Hindlimb muscle (tissue), 1 donor: ENCODE measurements at places on chromosomes 1 and 21.

GRCh38 chr1:92749024-92749634 lies 35.8 kb downstream of the EVI5 start:
- no peak for DNase-seq

- DNase-seq: no peak
These were observed 1.9 kb downstream of the C1orf56 start for GRCh38 chr1:151049458-151049857.

DNA sequence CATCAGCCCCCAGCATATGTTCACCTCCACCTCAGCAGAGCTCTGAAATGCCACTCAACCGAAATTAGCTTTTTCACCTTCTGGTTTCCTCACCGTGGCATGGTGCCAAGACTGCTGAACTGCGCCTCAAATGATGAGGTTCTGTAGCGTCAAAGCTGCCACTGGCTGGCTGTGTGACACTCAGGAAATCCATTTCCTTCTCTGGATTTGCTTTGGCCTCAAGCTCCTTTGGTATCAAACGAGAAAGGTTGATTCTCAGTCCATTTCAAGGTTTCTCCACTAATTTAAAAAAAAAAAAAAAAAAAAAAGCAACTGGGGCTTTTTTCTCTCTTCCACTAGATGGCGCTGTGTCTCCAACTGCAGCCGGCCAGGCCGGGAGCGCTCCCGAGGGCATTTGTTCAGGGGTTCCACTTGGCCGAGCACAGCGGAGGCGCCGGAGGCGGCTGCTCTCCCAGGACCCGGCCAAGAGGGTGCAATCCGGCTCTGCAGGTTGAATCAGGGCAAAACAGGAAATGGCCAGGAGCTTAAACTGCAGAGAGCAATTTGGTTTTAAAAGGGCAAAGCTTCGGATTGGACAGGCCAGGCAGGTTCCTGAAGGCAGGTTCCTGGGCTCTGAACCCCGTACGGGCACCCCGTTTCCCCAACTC lies 26.5 kb upstream of the PLA2G2C start:
- peak; percentile 34 for DNase-seq

DNA sequence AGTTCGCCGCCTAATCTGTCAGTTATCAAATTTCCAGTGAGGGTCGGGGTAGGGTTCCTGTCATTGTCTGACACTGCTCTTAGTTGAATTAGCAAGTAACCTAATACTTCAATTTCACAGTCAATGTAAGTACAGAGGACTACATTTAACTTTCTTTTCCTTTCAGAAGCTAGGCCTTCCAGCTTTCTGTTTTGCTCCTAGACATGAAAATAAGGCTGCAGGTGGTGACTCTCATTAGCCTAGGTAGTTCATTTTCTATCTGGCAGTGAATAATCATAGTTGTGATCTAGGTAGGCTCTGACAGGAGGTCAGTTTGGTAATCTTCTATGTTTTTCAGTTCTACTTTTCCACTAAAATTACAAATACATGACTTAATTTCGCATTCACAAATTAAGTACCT lies 783.1 kb downstream of the MRPL39 start:
- no peak for DNase-seq

DNA sequence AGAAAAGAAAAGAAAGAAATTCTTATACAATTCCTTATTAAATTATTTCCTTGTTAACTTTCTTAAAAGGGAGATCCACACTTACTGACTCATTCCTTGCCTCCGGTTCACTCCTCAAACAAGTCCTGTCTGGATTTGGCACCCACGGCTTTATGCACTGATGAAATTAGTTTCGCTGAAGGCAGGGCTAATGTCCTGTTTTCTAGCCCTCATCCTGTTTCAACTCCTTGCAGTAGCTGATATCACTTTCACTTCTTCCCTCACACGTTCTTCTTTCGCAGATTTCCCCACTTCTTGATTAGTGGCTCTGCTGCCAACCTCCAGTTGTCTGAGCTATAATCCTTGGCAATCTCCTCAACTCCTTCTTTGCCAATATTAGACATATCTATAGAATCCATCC lies 215.2 kb downstream of the URB2 start:
- no peak for DNase-seq

DNA sequence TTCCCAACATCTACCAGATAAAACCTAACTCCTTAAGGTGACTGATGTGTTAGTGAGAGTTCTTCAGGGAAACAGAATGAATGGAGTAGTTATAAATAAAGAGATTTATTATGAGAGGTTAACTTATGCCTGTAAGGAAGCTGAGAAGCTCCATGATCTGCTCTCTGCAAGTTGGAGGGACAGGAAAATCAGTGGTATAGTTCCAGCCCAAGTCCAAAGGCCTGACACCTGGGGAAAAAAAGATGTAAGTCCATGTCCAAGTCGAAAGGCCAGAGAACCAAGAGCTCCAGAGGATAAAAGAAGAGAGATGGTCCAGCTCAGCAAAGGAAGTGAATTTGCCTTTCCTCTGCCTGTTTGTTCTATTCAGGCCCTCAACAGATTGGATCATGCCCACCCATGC lies 27.1 kb downstream of the KRTAP24-1 start:
- DNase-seq: no peak

DNA sequence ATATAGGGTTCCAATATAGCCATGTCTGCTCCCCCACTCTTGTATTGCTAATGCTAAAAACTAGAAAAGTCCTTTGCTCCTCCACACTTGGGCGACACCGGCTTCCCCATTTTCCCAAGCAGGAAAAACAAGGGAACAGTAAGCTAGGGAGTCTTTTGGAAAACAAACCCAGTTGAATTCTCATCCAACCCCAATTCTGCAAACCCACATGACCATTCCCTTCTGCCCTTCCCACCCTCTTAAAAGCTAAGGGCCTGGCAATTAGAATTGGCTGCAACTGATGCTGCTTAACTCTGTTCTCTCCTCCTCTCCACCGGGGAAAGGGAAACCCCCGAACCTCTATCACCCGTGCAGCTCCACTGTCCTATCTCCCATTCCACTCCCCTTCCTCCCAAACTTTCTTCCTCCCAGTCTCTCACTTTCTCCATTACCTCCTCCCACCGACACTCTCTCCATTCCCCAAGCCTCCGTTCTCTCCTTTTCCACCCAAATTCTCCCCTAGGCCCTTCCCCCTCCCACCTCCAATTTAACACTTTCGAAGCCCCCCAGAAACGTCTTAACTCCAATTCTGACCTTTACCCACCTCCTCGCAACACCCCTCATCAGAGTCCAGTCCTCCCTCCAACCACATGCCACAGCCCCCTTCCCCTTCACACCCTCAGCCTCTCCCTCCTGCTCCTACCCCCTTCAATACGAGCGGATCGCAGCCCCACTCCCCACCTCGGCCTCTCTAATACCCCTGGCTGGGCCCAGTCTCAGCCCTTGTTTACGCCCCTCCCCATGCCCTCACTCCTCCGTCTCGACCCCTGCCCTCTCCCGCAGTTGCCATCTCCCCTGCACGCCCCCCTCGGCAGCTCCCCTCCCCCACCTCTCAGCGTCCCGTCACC lies 701 bp downstream of the DEDD start:
- DNase-seq: peak; percentile 41

DNA sequence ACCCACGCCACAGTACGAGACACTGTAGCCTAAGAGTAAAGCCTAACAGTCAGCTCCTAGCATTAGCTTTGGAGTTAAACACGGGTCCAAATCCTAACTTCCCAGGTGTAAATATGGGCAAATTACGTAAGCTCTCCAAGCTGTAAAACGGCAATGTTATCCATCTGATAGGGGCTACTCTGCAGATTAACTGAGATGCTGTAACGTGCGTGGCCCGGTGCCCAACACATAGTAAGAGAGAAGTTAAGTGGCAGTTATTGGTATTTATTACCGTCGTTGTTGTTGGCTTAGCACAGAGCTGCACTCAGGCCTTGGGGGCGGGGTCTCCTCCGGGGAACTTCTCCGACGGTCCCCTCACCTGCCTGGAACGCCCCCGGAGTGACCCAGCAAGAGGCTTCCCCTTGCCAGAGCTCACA lies 457 bp downstream of the TRAPPC3 start:
- no peak for DNase-seq

DNA sequence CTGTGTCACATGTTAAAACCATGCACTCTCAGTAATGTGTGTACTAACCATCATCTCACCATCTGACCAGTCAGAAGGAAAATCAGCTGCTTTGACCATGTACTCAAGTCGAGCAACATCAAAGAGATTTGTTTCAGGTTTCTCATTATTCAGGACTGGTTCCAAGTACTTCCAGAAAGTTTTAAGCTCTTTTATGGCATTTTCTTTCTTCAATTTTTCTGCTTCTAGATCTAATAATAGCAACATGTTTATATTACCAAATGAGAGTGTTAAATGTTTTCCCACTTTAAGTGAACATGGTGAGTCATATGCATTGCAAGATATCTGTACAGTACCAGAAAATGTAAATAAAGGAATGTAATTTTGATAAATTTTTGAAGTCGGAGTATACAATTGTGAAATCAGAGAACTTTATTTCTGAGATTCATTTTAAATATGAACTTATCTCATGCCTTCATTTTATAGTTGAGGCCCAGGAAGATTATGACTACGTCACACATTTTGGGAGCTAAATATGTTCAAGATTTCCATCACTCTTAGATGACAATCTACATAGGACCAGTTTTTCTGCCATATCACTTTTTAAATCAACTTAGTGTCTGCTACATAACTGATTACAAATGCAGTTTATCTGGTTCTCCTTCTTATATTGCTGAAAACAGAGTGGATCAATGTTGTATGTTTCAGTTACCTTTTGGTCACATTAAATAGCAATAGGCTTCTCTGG lies 87.2 kb downstream of the SPAG17 start:
- no peak for DNase-seq

DNA sequence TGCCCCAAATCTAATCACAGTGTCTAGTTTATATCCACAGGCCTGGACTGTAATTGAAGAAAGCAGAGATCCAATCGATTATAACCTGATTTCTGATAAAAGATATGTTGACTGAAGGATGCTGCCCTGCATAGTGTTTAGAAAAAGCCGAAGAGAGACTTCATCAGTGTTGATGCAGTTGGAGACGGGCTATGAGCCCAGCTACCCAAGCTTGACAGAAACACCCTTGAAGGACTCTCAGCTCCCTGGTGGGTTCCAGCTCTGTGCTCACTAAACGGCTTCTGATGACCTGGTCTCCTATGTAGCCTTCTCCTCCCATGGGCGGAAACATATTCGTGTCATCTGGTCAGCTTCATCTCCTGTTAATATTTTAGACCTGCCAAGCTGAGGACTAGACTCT lies 10.2 kb downstream of the FAM89A start:
- no peak for DNase-seq

- DNase-seq: no peak
These were observed 19.9 kb downstream of the ABCA4 start for GRCh38 chr1:94100785-94101612.

GRCh38 chr1:44808938-44809917 lies 905 bp downstream of the BTBD19 start:
- peak; percentile 59 for DNase-seq

DNA sequence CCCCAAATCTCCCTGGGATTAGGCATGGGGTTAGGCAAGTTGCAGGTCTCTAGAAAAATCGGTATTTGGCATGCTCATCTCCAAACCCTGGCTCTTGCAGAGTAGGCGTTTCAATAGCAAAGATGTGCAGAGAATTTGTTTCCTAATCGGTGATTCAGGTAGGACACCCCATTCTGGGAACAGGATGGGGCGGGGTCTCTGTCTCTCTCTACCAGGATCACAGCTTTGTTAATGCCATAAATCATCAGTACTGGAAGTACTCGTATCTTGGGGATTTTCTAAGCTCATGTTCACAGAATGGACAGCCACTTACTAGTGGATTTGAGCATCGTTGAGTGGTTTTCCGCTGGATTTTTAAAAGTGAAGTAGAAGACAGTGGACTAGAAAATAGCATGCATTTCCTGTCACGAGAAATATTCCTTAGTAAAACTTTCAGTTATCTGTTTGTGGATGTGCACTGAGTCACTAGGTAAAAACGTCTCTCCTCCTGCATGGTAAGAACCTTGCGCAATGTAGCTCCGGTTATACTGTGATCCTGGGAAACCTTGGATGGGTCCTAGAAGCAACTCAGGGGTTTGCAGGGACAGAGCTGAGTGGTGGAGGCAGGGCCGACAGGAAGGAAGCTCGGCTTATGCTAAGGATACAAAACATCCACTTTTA lies 5.1 kb downstream of the TMEM51 start:
- DNase-seq: no peak

DNA sequence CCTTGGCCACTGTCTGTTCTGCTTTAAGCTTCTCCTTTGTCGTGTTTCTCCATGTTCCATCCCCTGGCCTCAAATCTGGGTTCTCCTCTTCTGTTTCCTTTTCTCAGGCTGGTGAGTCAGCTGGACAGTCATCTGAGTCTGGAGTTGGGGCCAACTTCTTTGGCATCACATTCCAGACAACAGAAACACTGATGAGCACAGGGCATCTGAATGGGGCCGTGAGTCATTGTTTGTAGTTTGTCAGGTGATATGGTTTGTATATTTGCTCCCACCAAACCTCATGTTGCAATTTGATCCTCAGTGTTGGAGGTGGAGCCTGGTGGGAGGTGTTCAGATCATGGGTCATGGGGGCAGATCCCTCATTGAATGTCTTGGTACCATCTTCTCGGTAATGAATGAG lies 14.3 kb upstream of the OLIG2 start:
- no peak for DNase-seq

GRCh38 chr1:246579818-246580217 lies 13.6 kb downstream of the CNST start:
- no peak for DNase-seq

GRCh38 chr1:62406576-62406975 lies 30.3 kb upstream of the USP1 start:
- no peak for DNase-seq

DNA sequence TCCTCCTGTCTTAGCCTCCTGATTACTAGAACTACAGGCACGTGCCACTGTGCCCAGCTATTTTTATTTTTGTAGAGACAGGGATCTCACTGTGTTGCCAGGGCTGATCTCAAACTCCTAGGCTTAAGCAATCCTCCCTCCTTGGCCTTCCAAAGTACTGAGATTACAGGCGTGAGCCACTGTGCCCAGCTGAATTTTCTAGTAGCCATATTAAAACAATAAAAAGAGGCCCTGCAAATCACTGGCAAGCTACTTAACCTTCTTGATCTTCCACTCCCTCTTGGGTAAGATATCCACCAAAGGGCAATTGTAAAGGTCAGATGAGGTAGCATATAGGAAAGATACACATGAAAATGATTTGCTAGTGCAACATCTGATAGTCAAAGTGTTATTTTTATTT lies 65.6 kb upstream of the SRSF10 start:
- no peak for DNase-seq

DNA sequence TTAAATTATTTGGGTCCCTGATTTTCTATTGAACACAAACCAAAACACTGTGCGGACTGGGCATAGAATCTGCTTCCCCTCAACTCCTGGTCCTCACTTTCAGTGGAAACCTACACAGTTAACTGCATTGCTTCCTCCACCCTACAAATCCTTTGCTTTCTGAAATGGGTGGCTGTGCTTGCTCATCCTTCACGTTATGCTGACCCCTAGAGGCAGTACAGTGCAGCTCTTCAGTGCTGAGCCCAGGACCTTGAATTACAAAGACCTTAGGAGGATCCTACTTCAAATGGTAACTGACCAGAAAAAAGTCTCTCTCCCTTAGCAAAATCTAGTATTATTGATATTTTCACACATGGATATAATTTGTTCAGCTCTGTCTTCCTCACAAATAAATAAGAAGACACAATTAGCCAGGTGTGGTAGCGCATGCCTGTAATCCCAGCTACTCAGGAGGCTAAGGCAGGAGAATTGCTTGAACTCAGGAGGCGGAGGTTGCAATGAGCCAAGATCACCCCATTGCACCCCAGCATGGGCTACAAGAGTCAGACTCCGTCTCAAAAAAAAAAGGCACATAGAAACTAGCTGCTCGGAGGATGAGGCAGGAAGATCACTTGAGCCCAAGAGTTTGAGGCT lies 63.4 kb upstream of the L1TD1 start:
- DNase-seq: peak; percentile 55
